ENCODE measurements at places on chromosomes 12 and 14.

GRCh38 chr14:30142216-30142615 is 214.6 kb upstream of the PRKD1 start:
- DNase-seq, result no peak

DNA sequence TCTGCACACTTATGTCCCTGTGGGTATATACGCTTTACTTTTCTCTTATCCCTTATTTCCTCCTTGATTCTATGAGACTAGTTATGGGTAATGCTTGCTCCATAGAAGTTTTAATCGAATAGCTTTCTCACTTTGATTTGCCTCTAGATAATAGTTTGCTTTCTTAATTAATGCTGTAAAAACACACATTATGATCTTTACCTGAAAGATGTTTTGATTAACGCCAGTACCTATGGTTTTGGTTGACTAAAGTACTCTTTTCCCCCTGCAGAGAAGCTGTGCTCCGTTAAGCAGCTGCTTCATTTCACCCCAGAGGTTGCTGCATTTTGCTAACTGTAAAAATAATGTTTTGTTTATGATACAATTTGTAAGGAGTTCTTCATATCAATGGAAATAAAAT is 362.3 kb downstream of the FLRT2 start:
- no peak for DNase-seq

DNA sequence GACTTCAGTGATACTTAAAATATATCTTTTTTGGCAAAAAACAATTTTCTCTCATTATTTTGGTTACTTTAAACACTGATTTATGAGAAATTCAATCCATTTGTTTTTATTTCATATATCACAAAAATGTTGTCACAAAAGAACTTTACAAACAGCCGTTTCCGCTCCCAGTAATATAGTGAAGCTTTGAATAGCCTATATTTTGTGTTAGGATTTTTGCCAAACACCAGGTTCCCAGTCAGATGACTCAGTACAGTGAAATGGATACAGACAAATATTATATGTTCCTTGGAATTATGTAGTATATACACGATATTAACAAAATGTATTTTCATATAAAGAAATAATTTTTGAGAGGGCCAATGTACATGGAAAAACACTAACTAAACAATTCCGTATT is 411.1 kb downstream of the CCER1 start:
- no peak for DNase-seq

GRCh38 chr14:90681929-90682328 is 134.3 kb downstream of the TTC7B start:
- no peak for DNase-seq

GRCh38 chr14:52891800-52892199 is 59.0 kb downstream of the FERMT2 start:
- DNase-seq, result no peak

GRCh38 chr14:65045006-65045405 is 57.3 kb downstream of the MAX start:
- no peak for DNase-seq

DNA sequence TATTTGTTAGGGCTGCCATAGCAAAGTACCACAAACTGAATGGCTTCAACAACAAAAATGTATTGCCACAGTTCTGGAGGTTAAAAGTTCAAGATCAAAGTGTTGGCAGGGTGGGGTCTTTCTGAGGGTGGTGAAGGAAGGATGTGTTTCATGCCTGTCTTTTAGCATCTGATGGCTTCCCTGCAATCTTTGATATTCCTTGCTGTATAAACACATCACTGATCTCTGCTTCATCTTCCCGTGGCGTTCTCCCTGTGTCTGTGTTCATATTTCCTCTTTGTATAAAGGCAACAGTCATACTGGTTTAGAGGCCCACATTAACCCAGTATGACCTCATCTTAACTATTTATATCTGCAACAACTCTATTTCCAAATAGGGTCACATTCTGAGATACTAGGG is 167.5 kb downstream of the BTG1 start:
- DNase-seq, result peak; percentile 2

DNA sequence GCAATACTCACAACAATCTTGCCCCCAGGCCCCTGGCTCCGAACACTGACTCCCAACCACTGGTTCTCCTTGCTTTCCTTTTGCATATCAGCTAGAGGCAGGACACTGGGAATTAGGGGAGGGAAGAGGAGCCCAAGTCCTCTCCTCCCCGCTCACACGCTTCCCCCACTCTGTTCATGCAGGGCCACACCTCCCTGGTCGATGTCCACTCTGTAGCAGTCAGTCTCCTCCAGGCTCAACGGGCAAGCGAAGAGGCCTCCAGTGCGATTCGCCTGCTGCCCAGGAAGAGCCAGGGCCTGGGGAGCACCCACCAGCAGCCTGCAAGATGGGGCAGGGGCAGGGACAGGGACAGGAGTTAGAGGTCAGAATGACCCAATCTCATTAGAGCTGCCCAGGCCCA is 4.8 kb downstream of the ITGA7 start:
- DNase-seq, result no peak

DNA sequence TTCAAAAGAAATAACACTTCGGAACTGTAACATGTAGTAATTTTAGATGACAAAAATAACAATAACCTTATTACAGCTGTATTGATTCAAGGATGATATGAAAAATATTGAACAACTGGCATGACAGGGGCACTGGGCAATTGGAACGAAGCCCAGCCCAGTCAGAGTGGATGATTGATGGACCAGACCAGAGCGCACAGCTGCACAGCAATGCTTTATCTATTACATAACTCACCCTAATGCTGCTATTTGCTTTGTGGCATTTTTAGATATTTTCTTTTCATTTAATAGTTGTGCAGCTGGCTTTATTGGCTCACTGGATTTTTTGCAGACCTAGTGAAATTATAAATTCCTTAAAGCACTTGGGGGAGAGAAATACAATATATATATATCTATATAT is 26.9 kb upstream of the FERMT2 start:
- DNase-seq, result no peak

- no peak for DNase-seq
These were observed 4.3 kb downstream of the GAPDH start for GRCh38 chr12:6538420-6539313.

DNA sequence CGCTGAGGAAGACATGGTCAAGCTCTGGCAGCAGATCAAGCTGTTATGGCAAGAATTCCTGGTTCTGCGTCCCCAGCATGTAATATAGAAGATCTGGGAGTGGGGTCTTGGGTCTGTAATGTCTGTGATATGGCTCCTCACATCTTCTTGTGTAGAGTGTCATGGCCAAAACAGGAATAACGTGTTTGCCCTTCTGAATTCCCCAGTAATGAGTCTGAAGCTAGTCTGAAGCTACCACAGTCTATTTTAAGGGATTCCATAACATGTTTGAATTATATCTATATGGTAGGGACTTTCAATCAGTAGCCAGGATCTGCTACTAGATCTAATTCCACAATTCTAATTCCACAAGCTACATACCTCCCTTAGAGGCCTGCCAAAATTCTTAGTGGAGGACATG is 31.4 kb upstream of the SOX5 start:
- no peak for DNase-seq

GRCh38 chr12:113134521-113134951 is 1.0 kb downstream of the RASAL1 start:
- no peak for DNase-seq

DNA sequence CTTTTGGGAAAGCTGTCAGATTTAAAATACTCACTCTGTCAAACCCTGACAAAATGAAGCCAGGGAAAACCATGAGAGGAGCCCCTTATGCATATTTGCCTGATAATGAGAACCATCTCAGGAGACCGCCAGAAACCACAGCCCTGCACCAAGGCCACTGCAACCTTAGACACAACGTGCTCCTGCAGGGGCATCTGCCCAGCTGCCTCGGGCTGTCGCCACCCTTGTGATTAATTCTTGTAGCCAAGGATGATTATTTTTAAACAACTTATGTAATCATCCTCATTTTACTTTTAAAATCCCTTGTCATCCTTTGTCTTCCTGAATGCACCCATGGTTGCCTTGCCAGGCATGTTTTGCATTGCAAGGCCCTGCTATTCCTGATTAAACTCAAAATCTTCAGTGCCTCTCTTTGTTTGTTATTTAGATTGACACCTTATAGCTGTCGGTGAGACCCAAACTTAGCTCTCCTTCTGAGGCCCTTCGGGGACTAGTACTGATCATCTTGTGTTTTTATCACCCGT is 766.4 kb upstream of the TMEM132C start:
- DNase-seq, result no peak

DNA sequence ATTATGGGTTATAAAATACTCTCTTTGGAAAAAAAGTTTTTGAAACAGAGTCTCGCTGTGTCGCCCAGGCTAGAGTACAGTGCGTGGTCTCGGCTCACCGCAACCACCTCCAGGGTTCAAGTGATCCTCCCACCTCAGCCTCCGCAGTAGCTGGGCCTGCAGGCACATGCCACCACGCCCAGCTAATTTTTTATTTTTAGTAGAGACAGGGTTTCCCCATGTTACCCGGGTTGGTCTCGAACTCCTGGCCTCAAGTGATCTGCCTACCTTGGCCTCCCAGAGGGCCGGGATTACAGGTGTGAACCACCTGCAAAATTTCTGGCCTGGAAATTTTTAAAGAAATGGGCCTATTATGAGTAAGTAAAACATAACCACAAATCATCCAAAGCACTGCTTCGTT is 3.8 kb downstream of the USP15 start:
- no peak for DNase-seq

GRCh38 chr14:32682214-32682613 is 256.5 kb upstream of the NPAS3 start:
- no peak for DNase-seq

DNA sequence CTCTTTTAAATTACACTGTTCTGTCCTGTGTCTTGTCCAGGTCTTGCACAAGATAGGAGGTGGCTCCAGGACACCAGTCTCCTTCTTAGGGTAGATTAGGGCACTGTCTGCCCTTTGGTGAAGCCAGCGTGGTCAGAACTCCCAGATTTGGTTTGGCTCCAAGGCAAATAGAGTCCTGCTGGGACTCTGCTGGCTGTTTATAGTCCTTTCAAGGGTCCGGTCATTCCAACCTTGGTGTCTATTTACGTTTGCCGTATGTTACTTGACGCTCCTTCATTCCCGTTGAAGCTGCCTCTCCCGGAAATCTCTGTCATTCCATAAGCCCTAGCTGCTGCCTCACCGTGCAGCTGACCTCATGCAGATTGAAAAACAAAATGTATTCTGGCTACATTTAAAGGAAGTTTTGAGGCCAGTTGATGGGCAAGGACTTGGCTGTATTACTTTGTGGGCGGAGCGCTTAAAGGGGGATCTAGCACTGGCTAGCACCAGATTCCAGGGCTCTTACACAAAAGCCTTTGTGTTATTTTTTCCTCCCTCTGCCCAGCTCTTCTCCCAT is 180.6 kb downstream of the AKAP6 start:
- DNase-seq, result no peak

- DNase-seq, result no peak
These were observed 16.1 kb downstream of the INF2 start for GRCh38 chr14:104705340-104706047.

DNA sequence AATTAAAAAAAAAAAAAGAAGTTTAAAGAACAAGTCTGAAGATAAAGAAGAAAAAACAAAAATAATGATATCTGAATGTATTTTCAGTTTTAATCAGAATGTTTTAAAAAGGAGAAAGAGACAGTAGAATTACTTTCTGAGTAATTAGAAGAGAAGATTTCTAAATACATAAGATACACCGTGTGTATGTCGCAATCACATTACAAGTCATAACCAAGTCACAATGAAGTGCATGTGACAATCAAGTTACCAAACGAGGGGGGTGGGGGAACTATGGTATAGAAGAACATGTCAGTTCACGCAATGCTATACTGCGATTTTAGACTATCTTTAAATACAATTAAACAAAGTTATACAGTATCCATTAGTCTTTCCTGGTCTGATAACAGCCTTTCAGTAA is 1464.1 kb upstream of the FLRT2 start:
- no peak for DNase-seq

GRCh38 chr12:42705863-42706262 is 116.3 kb upstream of the PRICKLE1 start:
- no peak for DNase-seq

DNA sequence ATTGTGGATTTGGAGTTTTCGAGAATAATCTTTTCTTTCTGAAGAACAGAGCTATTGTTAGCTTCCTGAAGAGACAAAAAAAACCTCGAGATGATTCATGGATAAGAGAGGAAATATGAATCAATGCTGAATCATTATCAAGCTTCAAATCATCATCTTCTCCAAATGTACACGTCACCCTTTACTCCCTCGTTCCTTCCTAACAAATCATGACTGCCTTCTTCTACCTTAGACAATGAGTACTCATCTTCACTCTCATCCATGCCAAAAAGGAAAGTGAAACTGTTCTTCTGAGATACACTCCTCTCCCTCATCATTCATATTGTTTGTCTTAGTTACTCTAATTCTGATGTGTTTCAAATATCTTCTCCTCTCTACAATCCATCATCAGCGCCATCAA is 1115.8 kb upstream of the ATXN7L3B start:
- no peak for DNase-seq

GRCh38 chr14:100832311-100832960 is 6.5 kb downstream of the MEG3 start:
- no peak for DNase-seq

DNA sequence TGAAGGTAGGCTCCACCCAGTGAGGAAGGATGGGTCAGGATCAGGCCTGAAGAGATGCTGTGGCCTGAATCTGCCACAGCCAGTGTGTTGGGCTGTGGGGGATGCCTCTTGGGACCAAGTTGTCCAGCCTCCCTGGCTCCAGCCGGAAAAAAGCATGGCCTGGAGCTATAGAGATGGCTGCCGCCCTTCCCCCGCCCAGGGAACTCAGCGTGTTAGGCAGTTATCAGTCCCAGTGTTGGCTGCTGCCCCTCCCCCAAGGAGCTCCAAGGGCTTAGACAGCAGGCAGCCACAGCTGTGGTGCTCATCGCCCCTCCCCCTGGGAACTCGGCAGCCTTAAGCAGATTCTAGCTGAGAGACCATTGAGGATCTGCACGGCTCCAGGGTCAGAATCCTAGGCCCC is 158.0 kb downstream of the CAPZA3 start:
- no peak for DNase-seq

DNA sequence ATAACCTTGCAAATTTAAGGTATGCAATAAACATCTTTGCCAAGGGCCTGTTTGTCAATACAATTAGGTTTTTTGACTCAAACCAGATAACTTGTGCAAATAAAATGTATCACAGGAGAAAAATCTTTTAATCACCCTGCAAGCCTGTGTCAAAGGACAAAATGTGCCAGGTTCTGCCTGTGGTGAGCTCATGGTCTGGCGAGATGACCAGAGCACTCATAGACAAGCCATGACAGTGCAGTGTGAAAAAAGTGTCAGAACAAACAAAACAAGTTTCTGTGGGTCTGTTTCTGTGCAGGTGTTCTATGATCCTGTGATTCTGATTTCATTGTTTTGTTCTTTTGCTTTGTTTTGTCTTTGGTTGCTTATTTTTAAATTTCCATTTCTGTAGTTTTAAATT is 847.2 kb downstream of the VRK1 start:
- no peak for DNase-seq

Measured in activated T-helper 1 cell treated with Interleukin-2 at 50 U/mL for 16 hours (primary cell).